ENCODE measurements at places on chromosomes 16 and 17.

DNA sequence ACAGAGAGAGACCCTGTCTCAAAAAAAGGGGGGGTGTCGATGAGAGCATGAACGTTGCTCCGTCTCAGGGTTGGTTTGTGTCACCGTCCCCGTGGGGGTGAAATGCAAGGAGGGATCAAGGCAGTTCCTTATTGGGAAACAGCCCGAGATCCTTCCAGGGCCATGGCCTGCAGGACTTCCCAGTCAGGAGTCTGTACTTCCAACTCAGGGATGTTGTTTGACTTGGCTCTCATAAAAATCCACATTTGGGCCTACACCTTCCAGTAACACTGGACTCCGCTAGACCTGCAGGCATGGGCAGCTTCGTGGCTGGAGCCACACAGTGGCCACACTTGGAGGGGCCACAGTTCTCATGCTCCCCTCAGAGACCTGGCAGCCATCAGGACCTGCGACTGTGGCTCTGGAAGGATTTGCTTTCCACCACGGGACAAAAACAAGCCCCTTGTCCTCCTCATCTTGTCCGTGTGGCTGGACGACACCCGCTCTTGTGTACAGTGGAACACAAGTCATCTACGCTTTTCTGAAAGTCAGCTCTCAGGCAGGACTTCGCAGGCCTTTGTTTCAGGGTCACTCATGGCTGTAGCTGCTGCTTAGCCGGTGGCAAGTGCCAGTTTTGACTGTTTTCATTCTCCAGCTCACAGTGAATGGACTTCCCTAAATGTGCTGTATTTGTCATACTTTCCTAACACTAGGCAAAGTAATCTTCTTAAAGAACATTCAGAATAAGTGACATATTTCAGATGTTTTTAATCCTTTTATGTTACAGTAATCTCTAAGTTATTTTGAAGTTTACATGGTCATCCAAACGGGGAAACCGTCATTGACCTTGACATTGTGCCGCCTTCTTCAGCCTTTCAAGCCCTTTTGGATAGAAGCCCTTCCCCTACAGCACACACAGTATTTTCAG is 24.2 kb upstream of the IL17C start:
- no peak for DNase-seq

- DNase-seq, result no peak
These were observed at the start of gene CHD3 for GRCh38 chr17:7888184-7888920. CHD3 (plus strand) TSS chr17:7888789; CDS start chr17:7889001, 212 bp downstream.

GRCh38 chr16:54801057-54801844 is 129.4 kb upstream of the IRX5 start:
- no peak for DNase-seq

DNA sequence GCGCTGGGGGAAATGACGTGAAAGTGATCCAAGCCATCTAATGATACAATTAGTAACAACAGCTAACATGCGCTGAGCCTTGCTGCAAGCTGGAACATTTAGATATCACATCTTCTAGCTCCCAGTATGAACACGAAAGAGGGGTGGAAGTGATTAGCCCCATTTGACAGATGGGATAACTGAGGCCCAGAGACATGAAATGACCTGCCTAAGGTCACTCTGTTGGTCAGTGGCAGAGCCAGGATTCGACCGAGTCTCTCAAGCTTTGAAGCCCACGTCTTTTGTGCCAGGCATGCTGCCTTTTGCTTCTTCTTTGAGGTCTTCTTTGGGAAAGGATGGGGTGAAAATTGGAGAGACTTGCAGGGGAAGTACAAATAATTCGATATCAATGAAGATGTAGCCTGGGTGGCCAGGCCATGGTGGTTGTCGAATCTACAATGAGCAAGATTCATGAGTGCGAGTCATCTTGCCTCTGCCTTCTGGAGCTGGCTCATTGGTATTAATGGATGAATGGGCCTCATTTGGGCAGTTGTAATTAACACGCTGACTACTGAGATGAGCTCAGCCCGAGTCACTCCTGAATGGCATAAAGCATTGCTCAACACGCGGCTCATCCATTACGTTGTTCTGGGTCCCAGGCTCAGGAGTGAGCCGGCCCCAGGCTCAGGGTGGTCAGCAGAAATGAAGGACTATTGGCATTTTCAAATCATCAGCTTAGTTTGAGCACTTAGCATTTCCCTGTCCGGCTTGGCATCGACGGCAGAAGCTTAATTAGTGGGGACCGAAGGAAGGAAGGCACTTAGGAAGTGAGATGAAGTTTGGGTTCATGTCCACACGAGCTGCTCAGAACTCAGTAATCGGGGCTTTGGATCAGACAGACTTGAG is 28.0 kb upstream of the GPRC5B start:
- no peak for DNase-seq

DNA sequence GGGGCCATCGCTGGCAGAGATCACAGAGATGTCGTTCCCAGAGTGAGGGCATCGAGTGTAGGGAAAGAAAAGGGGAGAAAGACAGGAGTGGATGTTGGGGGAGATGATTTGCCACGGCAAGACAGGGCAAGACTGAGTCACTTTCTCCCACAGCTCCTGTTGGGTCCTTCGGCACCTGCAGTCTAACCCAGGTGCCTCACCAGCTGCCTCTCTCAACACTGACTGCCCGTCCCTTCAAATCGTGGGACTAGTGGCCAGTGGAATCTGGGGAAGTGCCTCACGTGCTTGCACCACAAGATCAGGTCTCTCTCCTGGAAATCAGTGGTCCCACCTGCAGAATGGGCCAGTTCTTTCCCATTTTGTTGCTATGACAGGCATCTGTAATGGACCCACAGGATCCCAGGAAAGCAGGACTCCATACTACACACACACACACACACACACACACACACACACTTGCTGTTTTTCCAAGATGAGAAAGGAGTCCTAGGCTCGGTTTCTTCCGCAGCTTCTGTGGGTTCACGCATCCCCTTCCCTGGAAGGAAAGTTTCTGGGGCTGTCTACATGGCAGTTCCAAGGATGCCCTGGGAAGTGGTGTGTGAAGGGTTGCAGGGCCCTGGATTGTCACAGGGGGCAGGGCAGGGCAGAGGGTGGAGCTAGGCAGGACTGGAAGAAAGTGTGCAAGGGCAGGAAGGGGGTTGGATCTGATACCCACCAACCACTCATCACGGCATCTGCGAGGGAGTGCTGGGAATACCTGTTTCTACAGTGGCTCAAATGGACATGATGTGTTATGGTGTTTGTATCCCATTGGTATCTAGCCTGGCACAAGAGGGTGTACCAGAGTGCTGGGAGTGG is 10.2 kb upstream of the CBX8 start:
- no peak for DNase-seq
